Activated T-cell treated with anti-CD3 and anti-CD28 coated beads for 24 hours (primary cell): ENCODE measurements at places on chromosomes 7 and 10.
A peak's percentile ranks its signal among the peaks of the same experiment; 100 is the strongest.

- DNase-seq, result no peak
Measured at GRCh38 chr10:130036296-130037065, 72.4 kb upstream of the EBF3 start.

DNA sequence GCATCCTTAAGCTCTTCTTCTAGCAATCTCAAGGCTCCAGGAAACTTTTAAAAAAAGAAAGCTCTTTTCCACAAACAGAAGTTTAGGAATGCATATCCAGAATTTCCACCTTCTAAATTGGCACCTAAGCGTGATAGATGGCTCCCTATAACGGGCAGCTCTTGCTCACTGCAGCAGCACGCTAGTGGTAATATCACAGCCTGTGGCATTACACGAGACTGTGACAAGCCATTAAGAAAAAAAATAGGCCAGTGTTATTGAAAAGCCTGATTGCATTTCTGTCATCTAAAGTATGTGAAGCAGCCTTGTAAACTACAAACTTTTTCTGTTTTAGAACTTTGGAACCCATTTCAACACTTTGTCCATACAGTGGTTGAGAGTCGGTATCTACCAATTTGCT lies 263.8 kb downstream of the CAMK1D start:
- no peak for DNase-seq

DNA sequence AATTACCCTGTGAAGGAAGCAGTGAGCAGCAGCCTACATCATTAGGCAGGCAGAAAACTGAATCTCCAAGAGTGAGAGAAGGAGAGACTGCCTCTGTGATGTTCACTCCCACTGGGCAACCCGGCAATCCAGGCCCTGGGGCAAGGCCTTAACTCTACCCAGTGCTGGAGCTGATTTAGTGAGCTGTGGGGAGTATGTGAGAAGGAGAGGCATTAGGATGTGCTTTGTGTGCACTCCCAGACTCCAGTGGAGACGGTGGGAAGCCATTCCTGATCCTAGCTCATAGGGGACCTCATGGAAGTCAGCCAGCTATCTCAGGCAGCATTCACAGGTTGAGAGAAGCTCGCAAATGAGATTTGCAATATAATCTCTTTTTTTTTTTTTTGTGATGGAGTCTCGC lies 41.1 kb upstream of the CDK13 start:
- no peak for DNase-seq

GRCh38 chr7:71739520-71740173 lies 607.7 kb downstream of the GALNT17 start:
- DNase-seq, result no peak

- DNase-seq, result no peak
Measured at GRCh38 chr7:136036336-136036735, 59.2 kb upstream of the MTPN start.

DNA sequence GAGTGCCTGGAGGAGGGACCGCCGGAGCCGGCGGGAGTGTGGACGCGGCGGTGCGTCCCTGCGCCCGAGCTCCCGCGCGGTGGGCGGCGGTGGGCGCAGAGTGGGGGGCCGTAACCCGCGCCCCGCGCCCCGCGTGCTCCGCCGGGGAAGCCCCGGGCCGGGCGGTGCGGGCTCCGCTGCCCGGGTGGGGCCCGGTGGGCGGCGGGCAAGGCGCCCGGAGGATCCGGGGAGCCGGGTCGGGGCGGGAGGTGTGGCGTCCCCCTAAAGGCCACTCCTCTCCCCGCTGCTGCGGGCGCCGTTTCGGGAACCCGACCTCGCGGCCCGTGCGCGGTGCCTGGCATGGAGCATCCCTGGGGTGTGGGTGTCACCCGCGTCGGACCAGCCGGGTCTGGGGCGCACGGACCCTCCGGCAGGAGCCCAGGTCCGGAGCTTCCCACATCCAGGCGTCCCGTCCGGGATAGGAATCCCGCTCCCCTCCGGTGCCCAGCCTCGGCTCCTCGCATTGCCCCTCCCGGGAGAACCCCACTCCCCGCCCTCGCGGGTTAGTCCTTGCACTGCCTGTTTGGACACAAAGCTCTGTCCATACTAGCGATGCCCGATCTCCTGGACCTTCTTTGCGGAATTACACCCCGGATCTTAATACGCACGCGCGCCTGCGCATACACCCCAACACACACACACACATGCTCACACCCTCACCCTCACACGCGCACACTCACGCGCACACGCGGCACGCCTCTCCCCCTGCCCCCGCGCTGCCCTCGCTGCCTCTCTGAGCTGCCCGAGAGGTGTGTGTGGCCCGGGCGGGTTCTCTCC lies 723 bp downstream of the MTURN start:
- DNase-seq, result peak; percentile 28

DNA sequence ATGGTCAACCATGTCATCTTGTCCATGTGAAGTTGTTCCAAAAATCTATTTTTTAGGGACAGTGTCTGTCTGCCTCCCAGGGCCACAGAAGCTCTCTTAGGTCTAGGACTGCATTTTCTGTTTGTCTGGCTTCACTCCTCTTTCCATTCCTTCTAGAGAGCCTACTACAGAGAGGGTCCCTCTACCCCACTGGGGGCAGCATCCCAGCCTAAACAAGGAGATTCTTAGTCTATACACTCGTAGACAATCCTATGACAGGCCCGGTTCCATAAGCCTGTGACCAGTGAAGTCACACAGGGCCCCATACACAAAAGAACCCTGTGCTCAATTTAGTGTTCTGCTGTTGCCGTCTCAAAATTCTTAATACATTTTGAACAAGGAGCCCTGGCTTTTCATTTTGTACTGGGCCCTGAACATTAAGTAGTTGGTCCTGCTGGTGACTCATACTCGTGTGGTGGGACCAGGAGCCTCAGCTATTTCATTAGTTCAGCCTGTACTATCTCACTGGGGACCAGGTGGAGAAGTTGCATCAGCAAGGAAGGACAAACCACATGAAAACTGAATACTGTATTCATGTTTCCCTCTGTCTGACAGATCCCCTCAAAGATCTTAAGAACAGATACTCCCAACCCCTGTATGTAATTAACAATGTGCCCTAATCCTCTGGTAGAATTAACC lies 23.5 kb upstream of the FAM180A start:
- DNase-seq, result no peak

GRCh38 chr7:158030071-158030470 lies 557.6 kb downstream of the PTPRN2 start:
- DNase-seq, result no peak

DNA sequence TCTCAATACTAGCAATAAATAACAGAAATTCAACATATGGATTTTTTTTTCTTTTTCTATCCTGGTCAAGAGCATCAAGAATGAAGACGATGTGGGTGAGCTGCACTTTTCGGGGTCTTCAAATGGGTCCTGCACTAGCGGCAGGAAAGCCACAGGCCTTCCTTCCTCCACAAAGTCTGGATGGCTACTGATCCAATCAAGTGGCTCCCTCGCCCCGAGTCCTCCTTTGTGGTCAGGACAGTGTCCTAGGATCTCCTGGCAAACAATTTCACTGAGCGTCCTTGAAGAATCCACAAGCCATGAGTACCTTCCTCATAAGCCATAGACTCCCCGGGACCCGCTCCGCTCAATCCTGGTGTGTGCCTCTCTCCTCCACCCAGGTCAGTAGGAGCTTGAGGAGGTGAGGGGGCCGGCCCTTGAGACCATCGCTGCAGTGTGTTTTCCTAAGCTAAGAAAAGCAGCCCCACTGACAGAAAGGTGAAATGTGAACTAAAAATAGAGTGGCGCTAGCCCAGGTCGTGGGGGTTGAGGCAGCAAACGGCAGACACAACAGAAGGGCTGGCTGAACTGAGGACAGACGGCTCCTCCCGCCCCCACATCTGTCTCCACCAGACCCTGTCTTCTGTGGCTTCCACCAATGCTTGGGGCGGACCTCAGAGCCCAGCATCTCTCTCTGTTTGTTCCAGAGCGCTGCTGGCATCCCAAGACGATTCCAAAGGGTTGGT lies 202.3 kb downstream of the HERPUD2 start:
- no peak for DNase-seq

DNA sequence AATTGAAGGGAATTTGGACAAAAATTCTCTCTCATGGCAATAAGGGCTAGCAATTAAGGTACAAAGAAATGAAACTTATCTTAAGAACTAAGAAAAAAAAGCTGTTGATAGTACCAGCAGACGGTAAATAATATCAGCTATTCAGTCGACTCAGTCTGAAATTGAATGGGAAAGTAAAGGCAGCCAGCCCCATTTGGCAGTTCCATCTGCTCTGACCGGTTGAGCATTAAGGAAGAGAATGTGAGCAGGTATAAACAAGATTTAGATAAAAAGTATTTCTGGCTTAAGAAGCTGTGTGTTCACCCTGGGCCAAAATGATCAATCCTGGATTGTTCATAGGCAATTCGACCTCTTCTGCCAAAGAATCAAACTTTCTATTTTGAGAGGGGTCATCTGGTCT lies 154.6 kb upstream of the NPVF start:
- no peak for DNase-seq

GRCh38 chr7:73768641-73769480 lies 1.2 kb downstream of the CLDN3 start:
- DNase-seq, result no peak

- DNase-seq, result no peak
Measured at GRCh38 chr7:98387131-98387530, 13.8 kb downstream of the BAIAP2L1 start.

- no peak for DNase-seq
Measured at GRCh38 chr7:14504134-14504533, 398.4 kb downstream of the DGKB start.

DNA sequence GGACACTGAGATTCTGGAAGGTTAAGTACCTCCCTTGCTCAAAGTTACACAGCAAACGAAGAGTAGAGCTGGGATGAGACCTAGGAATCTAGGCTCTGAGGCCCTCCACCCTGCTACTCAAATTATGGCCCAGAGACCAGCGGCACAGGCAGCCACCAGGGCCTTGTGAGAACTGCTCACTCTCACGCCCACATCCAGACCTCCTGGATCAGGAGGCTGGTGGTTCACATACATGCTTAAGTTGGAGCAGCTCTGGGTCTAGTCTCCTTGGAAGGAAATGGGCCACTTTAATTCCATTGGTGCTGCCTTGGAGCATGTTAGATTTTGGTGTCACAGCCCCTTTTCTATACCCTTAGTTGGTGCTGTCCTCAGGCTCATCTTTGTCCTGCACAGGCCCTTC lies 41.9 kb downstream of the ADRA2A start:
- no peak for DNase-seq

- no peak for DNase-seq
Measured at GRCh38 chr10:57482259-57482658, 785.4 kb downstream of the IPMK start.

GRCh38 chr10:7417103-7417623 lies 6.3 kb upstream of the SFMBT2 start:
- DNase-seq, result no peak

DNA sequence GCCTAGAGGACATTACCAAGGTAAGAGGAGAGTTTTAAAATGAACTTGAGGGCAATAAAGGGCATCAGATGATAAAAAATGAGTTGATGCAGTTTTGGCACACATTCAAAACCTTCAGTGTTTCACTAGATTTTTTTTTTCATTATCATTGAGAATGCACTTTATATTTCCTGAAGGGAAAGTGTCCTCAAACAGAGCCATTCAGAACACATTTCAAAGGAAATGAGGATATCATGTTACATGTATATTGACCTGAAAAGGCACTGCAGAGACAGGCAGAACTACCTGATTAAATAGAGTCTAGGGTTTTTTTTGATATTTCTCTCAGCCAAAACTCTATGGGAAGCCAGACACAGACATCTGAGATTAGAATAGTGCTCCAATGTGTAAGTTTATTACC lies 454.0 kb downstream of the NEBL start:
- DNase-seq, result no peak

DNA sequence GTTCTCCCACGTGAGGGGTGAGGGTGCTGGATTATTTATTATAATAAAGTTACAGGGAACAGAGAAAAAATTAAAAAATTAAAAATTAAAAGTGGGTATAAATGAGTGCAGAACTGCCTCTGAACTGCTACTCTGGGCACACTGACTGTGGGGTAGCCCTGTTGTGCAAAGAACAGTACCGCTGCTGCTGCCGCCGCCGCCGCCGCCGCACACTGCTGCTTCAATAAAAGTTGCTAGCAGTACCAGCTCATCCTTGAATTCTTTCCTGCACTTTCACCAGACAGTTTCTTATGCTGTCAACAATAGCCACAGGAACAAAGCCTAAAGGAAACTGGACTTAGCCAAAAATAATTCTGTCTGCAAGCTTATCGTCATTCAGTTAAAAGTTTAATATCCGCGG lies 72.1 kb downstream of the GCC1 start:
- no peak for DNase-seq

GRCh38 chr10:121899727-121900126 lies 28.1 kb downstream of the ATE1 start:
- no peak for DNase-seq

DNA sequence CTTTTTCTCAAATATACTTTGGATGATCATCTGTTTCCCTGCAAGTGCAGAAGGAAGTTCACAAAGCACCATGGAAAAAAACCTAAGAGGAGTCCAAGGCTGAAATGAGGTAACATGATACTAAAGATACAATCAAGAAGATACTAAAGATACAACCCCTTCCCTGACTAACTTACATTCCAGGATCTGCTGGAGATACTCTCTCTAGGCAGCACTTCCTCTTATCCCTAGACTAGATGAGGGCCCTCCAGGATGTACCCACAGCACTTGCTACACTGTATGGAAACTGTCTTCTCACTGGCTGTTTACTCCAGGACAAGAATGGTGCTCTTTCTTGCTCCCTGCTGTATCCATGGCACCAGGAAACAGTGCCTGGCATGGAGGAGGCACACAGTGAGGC lies 116.4 kb upstream of the NFE2L3 start:
- no peak for DNase-seq

DNA sequence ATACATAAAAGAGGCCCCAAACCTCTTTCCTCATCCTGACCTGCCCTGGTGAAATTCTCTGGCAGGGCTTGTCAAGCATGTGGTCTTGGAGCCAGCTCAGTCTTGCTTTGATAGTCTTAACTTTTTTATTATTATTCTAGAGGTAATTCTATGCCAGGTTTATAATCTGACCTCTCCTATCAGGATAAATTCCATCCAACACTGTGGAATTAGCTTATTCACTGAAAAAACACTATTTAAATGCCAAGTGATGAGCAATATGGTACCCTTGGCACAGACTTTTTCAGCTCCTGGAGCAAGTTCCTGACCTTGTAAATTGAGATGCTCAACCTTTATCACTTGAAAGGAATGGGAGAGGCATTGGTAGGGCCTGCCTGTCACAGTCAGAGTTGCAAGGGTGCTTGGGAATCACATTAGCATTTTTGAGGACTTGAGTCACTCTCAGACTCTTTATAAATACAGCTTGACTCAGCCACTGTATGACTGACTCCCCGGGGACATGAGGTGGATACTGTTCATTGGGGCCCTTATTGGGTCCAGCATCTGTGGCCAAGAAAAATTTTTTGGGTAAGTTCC lies at the start of gene CPA4:
CPA4 (plus strand) TSS at position 480 of the 576 bp plus-strand sequence; CDS start at position 500, 20 bp downstream.
- no peak for DNase-seq

- DNase-seq, result no peak
Measured at GRCh38 chr7:114264023-114264422, 150.6 kb upstream of the FOXP2 start.
